ENCODE measurements at places on chromosomes 6 and 20.

GRCh38 chr6:74651948-74652842 lies 553.7 kb downstream of the COL12A1 start:
- no peak for DNase-seq

DNA sequence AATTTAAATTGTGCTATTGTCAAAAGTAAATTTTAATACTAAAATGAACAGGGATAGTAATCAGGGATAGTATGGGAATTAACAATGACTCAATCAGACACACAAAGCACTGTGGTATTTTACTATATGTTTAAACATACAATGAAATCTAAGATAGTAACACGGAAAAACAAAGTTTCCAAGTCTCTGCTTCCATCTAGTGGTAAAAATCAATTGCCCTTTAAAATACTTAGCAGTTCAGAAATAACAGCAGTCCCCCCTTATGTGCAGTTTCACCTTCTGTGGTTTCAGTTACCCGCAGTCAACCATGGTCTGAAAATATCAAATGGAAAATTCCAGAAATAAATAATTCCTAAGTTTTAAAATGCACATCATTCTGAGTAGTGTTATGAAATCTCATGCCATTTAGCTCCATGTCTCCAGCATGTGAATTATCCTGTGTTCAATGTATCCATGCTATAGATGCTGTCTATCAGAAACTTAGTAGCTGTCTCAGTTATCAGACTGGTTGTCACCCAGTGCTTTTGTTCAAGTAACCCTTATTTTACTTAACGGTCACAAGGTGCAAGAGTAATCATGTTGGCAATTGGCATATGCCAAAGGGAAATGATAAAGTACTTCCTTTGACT lies 58.5 kb downstream of the AHI1 start:
- no peak for DNase-seq

GRCh38 chr6:27890445-27891319 lies 21.5 kb downstream of the OR2B2 start:
- DNase-seq: peak; percentile 76

- DNase-seq: no peak
Measured at GRCh38 chr6:31489086-31489485, 8.9 kb upstream of the MICB start.

- peak; percentile 69 for DNase-seq
Measured at GRCh38 chr20:17558154-17558940, 11.5 kb upstream of the DSTN start.

- no peak for DNase-seq
Measured at GRCh38 chr20:40050596-40050995, 638.4 kb downstream of the MAFB start.

- no peak for DNase-seq
Measured at GRCh38 chr6:16184129-16184528, 54.3 kb upstream of the GMPR start.

DNA sequence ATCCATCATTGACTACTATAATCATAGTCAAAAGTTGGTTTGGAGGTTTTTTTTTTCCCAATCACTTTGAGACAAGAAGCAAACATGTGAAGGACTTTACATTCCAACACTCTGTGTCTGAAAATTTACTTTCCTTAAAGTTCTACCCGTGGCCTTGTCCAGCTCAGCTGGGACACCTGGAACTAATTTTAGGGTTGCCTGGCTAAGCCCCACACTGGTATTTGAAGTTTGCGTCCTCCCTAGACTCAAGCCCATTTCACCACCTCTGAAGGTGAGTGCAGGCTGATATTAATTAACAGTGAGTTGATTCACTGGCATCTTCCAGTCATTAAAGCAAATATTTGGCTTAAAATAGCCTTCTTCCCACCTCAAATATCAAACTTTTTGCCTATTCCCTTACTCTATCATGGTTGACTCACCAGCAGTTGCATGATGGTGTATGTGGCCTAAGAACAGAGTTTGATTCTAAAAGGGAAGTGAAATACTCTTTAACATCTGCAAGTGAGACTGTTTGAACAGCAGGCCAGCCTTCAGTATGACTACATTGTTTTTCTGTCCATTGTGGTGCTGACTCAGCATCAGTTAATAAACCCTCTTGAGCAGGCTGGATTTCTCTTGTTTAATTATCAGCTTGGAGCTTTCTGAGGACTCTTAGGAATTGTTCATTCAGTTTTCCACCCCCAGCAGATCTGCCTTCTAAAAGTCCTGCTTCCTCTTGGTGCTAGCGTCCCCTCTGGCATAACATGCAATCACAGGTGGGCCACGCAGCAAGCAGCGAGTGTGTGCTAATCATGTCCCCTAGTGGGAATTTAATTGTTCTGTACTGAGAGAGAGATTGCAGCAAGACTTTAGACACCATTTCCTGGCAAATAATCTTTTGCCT lies 1.8 kb upstream of the PRDM1 start:
- no peak for DNase-seq

GRCh38 chr6:145028144-145028818 lies 707.0 kb downstream of the EPM2A start:
- DNase-seq: no peak

DNA sequence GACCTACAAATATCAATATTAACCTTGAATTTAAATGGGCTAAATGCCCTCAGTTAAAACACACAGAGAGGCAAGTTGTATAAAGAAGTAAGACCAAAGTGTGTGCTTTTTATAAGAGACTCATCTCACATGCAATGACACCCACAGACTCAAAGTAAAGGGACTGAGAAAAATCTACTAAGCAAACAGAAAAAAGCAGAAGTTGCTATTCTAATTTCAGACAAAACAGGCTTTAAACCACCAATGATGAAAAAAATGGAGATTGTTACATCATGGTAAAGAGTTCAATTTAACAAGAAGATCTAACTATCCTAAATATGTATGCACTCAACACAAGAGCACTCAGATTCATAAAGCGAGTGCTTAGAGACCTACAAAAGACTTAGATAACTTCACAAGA lies 741.9 kb upstream of the MARCKS start:
- no peak for DNase-seq

DNA sequence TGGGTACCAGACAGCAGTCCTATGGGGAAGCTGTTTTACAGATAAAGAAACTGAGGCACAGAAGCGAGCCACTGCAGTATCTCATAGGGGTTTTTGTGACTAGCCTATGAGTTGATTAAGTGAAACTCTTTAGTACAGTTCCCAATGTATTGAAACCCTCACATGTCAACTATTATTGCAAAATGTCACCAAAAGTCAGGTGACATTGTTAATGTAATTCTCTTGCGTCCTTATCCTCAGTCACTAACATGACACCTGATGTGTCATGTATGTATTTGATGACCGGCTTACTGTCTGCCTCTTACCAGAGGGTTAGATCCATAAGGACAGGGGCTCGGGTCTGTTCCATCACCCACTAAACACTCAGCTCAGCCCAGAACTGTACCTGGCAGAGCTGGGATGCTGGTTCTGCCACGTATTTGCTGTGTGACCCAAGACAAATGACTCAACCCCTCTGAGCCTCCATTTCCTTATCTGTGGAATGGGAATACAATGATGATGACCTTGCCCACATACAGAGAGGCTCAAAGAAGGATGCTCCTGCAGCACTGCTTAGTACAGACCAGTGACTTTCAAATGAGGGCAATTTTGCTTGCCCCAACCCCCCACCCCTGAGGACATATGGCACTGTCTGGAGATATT lies 32.9 kb downstream of the PREX1 start:
- no peak for DNase-seq

DNA sequence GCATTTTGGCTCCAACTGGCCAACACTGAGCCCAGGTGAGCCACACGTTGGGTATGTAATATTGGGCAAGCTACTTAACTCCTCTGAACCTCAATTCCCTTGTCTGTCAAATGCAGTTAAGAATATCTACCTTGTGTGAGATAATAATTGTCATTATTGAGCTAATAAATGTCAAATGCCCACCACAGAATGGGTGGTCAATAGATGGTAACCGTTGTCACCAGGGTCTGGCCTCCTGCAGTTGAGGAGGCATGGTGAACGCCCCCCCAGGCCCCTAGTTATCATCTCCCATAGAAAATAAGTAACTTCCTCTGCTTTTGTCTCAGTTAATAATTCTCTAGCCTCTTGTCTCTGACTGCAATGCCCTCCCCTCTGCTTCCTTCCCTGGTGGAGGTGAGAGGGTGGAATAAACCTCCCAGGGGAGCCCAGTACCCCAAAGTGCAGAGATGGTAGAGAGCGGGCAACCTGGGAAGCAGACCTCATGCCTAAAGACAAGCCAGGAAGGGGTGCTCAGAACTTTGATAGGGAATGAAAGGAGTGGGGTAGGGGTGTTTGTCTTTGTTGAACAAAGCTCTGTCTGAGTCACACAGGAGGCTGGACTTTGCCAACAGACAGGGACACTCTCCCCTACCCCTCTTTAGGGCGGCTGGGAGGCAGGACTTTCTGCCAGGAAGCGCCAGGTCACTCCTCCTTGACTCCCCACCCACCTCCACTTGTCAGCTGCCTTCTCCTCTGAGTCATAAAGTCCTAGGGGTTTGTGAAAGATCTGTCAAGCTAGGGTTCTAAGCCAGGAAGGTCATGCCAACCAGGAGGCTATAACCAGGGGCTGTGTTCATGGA lies 1.3 kb upstream of the UNC5CL start:
- DNase-seq: no peak

GRCh38 chr20:42598581-42598980 lies 591.1 kb downstream of the PTPRT start:
- no peak for DNase-seq

GRCh38 chr6:30837870-30838269 lies 46.4 kb upstream of the DDR1 start:
- DNase-seq: no peak

DNA sequence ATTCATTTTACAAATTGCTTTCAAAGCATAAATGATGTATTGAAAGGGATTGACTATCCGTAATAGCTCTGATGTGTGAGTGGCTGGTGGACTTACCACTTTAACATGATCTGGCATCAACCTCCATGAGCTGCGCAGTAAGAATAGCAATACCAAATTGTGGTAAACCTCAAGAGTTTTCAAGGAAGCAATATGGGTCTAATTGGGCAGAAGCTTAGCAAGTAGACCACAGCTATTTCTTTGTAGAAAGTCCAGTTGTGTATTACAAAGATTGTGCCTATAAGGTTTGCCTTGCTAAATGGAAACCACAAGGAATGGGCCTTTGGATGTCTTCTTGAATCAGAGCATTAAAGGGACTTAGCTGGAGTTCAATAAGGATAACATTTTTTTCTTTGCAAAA lies 736.6 kb downstream of the KIF16B start:
- no peak for DNase-seq
